Non-pigmented ciliary epithelial cell (primary cell): ENCODE measurements at places on chromosomes 12 and 14.

DNA sequence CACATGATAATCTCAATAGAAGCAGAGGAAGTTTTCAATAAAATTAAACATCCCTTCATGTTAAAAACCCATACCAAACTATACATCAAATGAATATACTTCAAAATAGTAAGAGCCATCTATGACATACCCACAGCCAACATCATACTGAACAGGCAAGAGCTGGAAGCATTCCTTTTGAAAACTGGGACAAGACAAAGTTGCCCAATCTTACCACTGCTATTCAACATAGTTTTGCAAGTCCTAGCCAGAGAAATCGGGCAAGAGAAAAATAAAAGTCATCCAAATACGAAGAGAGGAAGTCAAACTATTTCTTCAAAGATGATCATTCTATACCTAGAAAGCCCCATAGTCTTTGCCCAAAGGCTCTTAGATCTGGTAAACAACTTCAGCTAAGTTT is 454.7 kb upstream of the PRICKLE1 start:
- DNase-seq: no peak

DNA sequence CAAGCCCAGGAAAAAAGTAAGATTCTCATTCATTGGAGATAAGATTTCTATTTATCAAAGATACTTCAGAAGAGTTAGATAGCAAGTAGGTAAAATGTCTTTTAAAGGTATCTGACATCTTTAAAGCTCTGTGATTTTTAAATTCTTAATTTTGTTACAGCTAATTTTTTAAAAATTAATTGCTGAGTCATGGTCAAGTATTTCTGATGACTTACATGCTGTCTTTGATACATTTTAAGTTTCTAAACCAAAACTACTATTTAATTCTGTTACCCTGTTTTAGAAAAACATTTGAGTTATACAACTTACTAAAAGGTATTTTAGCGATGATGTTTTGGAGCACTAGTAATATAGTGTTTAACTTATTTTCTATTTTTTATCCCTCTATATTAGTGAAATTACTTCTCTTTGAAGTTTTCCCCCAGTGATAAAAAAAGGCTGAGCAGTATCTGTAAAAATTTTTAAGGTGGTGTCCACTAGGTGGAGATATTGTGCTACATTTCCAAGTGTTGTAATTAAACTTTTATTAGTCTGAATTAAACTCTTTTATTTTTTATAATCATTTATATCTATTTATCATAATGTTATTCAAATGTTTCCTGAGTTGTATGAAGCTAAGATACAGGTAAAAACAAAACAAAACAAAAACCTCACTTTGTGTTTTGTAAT is 11.5 kb downstream of the ALG10 start:
- DNase-seq: no peak

GRCh38 chr14:104563742-104564615 is 15.6 kb upstream of the C14orf180 start:
- no peak for DNase-seq

DNA sequence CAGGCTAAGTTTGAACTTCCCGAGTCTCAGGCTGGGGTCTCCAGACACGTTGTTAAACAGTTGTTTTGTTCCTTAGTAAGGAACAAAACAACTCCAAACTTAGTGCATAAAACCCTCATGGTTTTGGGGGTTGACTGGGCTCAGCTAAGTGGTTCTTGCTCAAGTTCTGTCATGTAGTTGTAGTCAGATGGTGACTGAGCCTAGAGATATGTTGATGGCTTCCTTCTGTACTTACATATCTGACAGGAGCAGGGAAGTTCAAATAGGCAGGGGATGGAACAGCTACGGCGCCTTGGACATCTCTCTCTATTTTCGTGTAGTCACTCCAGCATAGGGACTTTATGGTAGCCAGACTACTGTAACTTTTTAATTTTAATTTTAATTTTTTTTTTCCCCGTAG is 45.7 kb downstream of the SPATS2 start:
- DNase-seq: no peak

GRCh38 chr14:92658160-92658559 is 90.3 kb downstream of the LGMN start:
- no peak for DNase-seq

DNA sequence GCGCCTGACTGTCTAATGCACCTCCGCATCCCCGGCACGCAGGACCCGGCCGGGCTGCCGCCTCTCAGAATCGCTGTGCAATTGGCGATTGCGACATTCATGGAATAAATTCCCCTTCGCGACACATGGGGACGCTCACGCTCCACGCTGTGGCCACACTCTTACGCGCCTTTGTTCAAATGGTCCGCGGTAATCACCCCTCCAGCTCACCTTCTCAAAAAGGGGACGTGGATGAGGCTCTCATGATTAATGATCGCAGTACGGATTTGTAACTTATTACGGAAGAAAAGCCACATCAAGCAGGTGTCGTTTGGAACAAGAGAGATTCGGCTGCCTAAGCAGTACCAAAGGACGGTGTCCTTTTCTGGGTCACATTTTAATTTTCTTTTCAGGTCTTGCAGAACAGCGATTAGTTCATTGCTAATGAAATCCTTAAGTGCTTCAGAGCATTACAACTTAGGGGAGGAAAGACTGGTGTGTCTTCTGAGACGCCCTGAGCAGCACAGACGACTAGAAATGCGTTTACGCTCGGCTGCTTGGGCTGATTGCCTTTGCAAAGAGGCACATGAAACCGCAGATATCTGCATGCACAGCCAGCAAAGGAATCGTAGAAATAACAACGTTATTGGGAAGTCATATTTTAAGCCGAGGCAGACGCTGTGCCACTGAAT is 37.3 kb upstream of the ADGRD1 start:
- no peak for DNase-seq

- no peak for DNase-seq
Observed at GRCh38 chr12:19829100-19829853, 390.0 kb downstream of the AEBP2 start.

- DNase-seq: no peak
Observed at GRCh38 chr14:91307046-91307445, 62.5 kb upstream of the GPR68 start.

DNA sequence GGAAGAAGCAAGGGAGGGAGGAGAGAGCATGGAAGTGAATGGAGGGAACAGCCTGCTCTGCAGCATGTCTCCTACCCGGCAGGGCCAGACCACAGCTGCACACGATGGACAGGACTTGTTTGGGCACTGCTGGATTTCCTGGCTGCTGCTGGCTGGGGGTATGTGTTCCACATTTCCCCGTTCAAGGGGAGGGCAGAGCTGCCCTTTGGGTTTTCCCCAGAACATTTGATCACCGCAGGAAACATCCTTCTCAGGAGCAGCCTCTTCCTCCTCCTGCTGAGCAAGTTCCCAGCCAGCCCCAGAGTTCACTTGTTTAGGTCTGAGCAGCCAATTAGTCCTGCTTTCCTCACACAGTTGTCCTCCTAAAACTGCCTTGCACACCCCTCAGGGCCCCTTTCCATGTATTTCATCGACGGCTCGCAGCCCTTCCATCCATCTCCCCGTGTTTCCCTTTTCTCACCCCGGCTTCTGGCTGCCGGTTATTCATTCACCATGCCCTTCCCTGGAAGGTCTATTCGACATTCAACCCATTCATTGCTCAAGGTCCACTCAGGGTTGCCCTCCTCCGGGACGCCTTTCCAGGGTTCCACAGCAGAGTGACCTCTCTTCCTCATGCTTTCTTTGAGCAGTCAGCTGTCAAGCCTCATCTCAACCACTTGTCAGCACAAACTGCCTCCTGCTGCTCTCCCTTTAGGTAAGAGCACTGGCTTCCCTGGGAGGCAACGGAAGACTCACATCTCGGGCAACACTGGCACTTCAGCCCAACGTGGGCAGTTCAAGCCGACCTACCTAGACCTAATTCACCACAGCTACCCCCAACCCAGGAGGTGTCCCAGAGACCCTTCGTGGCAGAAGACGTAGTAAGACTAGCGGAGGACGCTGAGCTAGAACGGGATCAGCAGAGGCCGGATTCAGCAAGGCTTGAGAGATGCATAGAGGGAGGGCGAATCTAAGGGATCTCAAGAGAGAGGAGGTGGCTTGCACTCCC is 20.1 kb upstream of the ANO2 start:
- no peak for DNase-seq

DNA sequence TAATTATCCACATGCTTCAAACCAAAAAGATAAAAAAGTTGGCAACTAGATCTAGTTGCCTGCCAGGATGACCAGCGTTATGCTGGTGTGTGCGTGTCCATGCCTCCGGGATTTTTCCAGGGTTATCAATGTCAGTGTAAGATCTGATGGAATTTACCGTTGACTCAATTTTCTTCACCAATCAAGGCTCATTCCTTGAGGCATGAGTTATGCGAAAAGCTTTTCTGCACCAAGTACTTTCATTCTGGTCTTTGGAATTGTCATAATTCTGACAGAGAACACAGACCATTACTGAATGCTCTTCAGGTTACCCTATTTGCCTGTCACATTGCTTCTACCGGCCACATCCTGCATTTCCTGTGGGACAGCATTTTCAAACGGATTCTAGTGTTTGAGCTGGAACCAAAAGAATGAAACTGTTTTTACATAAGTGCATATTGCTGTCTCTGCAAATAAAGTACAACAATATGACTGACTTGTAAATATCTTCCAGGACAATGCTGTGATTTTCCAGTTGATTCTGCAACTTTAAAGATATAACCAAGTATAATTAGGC is 91.8 kb downstream of the DUSP16 start:
- DNase-seq: no peak

DNA sequence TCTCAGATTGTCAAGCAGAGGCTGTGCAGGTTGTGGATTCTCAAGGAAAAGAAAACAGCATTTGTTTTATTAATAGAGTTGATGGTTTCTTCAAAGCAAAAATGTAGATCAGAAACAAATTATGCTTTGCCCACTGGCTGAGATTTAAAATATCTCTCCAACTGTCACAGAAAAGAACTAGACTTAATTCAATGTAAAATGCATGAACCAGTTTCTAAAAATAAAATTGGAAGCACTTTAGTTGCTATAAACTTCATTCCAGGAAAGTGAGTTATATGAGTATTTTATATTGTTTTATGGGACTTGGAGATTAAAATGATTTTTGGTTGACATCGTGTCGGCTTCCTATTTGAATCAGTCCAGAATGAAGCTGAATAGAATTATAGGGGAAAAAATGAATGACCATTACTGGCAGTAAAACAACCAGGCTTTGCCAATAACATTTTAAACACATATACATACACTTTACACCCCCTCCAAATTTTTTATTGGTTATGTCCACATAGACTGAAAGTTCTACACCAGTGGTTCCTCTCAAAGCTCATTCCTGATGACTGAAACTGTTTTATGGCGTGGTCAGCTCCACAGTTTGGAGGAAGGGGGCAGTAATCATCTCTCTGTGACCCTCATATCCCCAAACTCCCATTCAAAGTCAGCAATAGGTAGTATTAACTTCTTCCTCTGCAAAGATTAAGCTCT is 55.5 kb upstream of the DAAM1 start:
- no peak for DNase-seq

GRCh38 chr12:26247873-26248272 is 52.5 kb downstream of the SSPN start:
- DNase-seq: no peak

DNA sequence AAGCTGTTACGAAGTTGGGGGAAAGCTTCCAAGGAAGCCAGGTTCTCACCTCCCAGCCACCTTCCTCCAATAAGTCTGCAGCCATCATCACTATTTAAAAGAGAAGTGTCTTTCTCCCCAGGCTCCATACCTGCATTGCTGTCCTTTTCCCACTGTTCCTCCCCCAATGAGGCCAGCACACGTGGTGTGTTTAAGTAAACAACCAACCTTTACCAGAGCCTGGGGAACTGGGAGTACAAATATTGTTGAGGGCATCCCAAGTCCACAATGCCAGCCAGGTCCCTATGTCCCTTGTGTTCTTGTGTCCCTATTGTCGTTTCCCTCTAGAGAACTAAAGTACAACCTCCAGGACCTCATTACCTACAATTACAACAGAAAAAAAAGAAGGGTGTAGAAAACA is 49.2 kb upstream of the PNMA1 start:
- DNase-seq: no peak

DNA sequence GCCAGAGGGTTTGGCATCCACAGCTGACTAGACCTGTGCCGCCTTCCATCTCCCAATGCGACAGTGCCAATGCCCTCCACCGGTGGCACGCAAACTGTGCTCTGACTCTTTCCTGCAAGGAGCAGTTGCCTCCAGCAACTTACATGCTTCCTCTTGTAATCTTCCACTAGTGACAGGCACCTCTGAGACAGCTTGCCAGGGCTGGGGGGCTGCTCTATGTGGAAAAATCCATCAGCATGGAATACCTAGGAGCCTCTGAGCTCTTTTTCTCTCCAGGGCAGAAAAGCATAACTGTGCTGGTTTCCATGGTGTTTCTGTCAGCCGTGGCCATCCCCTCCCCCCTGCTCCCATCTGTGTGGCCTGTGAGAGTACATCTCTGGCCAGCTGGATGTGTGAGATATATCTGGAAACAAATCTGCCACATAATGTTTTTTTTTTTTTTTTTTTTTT is 110.6 kb downstream of the MYRFL start:
- no peak for DNase-seq

DNA sequence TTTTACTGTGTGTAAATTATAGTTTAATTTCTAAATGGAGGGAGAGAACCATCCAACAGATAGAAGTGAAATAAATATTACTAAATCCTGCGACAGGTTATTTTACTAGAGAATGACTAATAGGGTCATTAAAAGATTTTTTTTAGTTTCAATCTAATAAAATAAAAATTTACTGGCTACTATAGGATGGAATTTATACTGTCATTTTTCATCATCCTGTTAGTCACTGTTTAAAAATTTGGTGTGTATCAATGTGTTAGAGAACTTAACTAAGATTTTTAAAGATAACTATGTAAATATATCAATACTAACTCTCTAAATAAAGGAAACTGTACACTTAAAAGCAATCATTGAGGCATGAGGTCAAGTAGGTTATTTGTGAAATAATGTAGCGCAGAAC is 41.1 kb upstream of the CDKN3 start:
- no peak for DNase-seq

DNA sequence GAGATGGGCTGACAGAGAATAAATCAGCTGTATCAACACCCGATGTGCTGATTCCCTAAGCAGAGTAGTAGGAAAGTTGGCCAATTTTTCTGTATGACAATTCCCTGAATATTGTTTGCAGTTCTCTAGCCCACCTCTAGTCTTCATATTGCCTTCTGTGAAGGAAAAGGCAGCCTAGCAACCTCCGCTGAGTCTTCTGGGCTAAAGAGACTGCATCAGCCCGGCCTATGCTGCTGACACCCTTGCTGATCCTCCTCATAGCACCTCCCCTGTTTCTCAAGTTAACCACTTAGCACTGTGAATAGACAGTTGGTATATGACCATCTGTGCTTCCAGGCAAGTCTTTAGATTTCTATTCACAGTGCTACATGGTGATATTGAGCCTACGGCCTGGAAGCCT is 161.1 kb upstream of the EGLN3 start:
- no peak for DNase-seq
